ENCODE measurements at places on chromosomes 2 and 18.

DNA sequence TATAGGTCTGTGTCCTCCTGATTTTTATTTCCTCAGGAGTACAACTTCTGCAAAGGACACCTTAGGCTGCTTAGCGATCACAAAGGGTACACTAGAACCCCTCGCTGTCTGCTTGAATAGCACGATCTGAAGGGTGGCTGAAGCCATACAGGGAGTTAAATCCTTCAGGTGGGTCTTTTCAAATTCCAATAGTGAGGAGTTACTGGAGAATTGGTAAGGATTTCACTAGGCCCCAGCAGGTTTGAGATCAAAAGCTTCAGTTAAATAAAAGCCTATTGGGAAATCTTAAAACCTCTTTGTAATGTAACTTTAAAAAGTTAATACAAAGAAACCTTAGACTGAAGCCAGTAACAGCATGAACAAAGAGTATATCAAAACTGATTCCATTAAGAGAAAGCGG, 613.1 kb downstream of the ZEB2 start:
- DNase-seq = no peak

DNA sequence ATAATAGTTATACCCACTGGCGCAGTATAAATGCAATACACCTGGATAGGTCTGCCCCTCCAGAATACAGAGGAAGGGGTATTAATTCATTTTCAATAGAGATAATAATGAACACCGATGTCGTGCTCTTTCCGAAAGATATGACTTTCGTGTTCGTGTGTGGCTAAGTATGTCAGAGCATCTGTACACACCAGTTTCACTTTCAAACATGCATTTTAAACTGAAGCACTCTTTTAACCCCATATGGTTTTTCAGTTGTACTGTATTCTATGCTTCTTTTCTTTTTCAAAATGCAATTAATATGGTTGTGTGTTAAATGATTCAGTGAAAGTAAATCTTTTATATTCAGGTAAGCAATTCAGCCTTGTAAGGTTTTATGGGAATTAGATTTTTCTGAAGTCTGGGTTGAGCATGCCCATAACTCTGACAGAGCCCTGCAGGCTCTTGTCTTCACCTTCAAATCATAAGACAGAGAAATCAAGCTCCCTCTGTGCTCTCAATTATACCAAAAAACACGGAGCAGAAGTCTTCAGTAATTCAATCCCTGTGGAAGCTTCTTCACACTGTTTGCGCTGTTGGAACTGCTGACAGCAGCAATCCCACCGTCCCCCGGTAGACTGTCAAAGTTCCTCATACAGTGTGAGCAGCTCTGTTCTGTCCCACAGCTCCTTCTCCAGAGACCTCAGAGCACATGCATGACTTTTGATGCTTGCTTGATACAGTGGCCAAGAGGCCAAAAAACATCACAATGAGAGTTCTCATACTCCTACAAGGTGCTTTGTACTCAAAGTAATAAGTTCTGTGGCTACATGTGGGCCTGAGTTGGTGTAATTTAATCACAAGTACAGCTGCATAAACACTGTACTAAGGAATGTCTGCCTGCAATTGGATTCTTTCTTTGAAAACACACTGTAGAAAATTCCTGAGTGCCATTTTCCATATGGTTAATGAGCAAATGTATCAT, 186.8 kb downstream of the ZNF521 start:
- no peak for DNase-seq

- no peak for DNase-seq
These were observed 126.7 kb downstream of the ARHGAP15 start for GRCh38 chr2:143255899-143256298.

DNA sequence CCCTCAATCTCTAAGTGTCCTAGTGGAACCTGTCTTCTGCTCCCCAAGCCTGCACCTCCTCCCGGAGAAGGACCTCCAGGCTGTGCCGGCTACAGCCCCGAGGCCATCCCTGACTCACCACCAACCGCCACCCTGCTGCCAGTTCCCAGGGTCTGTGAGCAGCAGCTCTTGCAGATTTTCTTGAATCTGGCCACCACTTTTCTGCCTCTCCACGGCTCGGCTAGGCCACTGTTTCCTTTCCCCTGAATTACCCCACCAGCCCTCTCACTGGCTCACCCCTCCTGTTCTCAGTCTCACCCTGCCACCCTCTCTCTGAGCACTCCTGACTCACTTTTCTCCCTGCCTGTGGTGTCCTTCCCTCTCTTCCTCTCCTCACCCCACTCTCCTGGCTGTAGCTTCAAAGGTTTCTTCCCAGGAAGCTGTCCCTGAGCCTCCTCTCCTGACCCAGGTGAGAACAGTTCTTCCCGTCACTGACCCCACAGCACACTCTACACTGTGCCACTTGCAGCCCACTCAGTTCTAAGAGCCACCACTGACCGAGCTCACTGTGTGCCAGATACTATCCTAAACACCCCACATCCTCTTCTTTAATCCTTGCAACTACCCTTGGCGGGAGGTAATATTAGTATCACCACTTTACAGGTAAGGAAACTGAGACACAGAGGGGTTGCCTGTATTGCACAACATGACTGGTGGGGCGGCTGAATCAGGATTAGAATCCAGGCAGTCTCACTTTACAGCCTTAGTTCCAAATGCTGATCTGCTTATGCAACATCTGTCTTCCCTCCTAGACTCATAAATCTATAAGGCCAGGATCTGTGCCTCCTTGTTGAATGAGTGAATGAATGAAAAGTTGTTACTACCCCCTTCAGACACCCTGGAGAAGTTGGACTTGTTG, 111.6 kb downstream of the SMAD7 start:
- no peak for DNase-seq

GRCh38 chr18:37361335-37362157, 204.1 kb downstream of the CELF4 start:
- peak; percentile 22 for DNase-seq

- DNase-seq = no peak
These were observed 92.6 kb upstream of the ITGA4 start for GRCh38 chr2:181364492-181365170.

- DNase-seq = no peak
These were observed 22.0 kb downstream of the TNFRSF11A start for GRCh38 chr18:62347089-62347506.

GRCh38 chr2:217331523-217332416, 471.9 kb upstream of the TNP1 start:
- no peak for DNase-seq

GRCh38 chr18:9926223-9926894, 12.5 kb downstream of the VAPA start:
- DNase-seq = no peak

DNA sequence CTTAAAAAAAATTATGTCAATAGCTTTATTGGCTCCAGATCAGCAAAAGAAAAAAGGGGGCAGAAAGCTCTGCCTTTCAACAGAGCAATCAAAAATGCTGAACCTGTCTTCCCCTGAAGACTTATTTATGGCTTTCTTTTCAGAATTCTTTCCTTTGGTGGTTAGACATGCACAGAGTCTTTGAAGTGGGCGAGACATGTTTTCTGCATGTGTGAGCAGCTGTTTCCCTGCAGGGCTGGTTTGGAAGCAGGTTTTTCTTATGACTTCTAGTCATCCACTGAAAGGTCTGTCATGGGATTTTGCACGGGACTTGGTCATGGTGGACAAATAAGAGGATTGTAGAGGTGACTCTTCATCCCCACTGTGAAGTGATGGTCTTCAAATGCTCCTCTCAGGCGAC, 160.3 kb downstream of the VAPA start:
- DNase-seq = no peak

- DNase-seq = no peak
These were observed 173.0 kb downstream of the BABAM2 start for GRCh38 chr2:28063492-28063962.

DNA sequence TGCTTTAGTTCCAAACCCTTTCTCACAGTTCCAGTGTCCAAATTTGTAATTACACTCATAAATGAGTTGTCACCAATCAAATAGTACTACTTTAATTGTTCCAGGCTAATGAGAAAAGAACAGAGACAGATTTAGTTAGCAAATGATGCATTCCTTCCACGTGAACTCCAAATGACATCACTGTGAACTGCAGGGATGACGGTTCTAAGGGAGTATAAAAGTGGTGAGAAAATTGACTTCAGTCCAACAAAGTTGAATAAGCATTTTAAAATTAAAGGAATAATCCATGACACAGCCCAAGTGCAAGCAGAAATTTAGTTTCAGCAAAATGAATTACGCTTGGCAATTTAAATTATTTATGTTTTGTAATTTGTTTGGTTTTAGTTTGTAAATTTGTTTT, 102.0 kb upstream of the LRATD1 start:
- no peak for DNase-seq

DNA sequence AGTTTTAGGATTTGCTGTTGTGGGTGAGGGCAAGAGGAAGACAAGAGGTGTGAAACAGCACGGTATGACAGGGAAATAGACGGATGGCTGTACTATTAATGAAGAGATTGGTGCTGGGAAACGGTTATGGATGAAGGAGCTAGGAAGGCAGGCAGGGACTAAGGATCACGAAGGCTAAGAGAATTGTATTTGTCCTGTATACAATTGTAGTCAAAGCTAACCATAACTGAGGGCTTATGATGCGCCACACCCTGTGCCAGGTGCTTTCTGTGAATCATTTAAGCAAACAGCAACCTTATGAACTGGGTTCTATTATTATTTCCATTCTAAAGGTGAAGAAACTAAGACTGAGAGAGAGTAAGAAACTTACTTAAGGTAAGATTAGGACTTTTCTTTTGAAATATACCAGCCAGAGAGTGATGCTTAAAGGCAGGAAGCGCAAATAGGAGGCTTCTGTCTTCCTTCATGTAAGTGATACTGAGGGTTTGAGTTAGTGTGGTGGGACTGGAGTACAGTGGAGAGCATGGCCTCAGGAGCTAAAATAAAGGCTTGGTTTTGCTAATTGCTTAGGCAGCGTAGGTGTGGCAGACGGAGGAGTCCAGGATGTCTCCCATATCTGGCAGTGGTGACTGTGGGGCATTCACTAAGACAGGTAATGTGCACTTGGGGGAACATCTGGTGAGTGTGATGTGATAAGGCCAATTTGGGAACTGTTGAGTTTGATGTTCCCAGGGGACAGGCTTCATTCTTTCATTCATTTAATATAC, 85.8 kb downstream of the PLEKHM3 start:
- DNase-seq = no peak

DNA sequence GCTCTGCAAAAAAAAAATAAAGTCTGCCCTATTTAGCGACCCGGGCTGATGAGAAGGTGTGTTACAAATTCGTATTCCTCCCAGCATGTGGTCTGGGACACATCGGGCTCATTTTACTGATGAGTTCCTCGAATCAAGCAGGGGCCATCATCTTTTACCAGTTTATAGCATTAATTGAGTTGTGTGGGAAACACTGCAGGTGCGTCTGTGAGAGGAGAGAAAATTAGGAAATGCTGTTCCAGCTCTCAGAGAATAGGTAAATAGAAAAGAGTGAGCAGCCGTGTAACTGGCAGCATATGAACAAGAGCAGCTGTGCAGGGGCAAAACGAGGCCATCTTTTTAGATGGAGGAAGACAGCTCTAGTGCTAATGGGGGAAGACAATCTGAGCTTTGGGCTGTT, 216.7 kb downstream of the SETBP1 start:
- no peak for DNase-seq

DNA sequence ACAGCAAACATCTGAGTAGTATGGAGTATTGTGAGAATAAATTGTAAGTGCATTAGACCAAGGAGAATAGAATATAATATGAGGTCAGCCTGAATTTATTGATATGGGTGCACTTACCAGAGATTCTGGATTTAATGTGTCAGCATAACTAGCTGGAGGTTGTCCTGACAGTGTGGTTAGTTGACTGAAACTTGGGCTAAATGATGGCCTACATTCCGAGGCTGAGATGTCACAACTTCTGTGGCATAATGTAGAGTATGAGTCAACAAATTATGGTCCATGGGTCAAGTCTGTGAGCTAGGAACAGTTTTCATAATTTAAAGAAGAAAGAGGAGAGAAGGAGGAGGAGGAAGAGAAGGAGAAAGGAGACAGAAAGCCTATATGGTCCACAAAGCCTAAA, 127.6 kb downstream of the QPCT start:
- no peak for DNase-seq

DNA sequence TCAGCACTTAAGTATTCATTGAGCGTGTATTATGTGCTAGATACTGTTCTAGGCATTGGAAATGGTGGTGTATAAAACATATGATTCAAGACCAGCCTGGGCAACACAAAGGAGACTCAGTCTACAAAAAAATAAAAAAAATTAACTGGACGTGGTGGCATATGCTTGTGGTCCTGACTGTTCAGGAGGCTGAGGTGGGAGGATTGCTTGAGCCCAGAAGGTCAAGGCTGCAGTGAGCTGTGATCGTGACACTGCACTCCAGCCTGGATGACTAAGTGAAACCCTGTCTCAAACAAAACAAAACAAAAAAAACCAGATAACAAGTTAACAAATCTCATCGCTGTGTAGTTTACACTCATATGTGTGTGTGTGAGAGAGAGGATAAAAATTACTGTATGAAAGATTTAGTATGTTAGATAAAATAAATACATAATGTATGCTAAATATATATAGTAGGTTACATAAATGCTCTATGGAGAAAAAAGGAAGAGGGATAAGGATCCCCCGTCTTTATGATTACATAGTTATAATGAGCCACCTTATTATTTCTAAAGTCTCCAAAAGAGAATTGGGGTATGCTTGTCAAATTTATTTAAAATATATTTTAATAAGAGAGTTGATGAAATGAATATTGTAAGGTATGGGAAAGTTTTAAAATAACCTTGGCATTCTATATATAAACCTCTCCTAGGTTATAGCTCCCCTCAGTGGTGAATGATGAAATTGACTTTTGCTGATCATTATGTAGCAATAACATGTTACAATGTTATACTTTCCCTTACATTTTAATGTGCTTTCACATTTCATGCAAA, 69.2 kb downstream of the EHBP1 start:
- no peak for DNase-seq
